ENCODE measurements at places on chromosomes 5 and 9.

DNA sequence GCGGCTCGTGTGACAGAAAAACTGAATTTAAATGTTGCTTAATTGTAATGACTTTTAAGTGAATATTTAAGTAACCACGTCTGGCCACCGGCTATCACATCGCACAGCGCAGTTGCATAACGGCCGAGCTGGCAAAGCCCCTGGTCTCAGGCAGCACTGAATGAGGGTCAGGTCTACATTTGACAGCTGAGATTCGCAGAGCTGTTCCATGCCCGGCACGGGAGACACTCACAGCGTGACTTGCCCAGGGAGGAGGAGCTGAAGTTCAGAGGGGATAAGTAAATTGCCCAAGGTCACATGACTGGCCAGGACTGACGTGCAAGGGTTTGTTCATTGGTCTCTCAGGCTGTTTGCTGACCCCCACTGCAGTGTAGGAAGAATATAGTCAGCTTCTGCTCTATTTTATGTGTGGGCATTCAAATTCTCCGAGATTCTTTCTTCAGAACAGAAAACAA lies 17.4 kb upstream of the COL5A1 start:
- DNase-seq: peak; percentile 36

DNA sequence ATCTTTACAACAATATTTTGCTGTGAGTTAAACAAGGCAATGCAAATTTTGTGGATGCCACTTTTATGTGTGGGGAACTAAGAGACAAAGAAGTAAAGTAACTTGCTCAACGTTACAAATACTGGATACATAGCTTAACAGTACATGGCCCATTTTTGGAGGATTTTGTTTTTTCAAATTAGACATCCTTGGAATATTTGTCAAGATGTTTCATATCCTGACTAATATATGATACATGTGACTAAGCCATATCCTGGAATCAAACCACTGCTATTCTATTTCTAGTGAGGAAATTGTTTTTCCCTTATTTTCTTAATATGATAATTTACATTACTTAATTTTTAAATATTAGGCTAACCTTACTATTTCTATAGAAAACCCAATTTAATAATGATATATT lies 529.8 kb downstream of the DMRTA1 start:
- DNase-seq: no peak

GRCh38 chr9:105050296-105050695 lies 122.3 kb upstream of the ABCA1 start:
- DNase-seq: no peak

GRCh38 chr5:73266176-73266738 lies 93.3 kb downstream of the TMEM174 start:
- no peak for DNase-seq

- no peak for DNase-seq
Measured at GRCh38 chr5:151405334-151406160, 41.9 kb upstream of the SLC36A1 start.

- DNase-seq: no peak
Measured at GRCh38 chr5:42912184-42912798, 100.6 kb upstream of the SELENOP start.

All from right lobe of liver (tissue), 6 donors.